ENCODE measurements at places on chromosomes 4 and X.

- DNase-seq: no peak
These were observed at the start of gene SEL1L3 for GRCh38 chr4:25862411-25863346. Gene SEL1L3 (minus strand): TSS chr4:25862988. CDS start chr4:25862836, 152 bp downstream.

DNA sequence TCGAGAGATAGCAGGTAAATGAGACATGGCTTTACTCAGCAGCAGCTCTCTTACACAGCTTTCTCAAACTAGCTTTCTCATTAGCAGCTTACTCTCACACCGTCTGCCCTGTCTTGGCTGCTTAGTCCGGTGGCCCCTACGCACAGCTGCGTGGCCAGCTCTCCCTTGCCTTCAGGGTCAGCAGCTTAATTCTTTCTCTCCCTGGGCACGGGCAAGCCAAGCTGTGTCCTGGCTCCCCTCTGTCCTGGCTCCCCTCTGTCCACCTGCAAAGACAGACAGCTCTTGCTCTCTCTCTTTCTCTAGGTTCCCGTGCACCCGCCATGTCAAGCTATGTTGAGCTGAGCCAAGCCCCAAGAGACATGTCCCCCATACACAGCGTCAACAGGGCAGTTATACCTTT lies 39.4 kb downstream of the ZNF185 start:
- no peak for DNase-seq

GRCh38 chr4:182235021-182235795 lies 8.0 kb upstream of the TENM3 start:
- peak; percentile 59 for DNase-seq

DNA sequence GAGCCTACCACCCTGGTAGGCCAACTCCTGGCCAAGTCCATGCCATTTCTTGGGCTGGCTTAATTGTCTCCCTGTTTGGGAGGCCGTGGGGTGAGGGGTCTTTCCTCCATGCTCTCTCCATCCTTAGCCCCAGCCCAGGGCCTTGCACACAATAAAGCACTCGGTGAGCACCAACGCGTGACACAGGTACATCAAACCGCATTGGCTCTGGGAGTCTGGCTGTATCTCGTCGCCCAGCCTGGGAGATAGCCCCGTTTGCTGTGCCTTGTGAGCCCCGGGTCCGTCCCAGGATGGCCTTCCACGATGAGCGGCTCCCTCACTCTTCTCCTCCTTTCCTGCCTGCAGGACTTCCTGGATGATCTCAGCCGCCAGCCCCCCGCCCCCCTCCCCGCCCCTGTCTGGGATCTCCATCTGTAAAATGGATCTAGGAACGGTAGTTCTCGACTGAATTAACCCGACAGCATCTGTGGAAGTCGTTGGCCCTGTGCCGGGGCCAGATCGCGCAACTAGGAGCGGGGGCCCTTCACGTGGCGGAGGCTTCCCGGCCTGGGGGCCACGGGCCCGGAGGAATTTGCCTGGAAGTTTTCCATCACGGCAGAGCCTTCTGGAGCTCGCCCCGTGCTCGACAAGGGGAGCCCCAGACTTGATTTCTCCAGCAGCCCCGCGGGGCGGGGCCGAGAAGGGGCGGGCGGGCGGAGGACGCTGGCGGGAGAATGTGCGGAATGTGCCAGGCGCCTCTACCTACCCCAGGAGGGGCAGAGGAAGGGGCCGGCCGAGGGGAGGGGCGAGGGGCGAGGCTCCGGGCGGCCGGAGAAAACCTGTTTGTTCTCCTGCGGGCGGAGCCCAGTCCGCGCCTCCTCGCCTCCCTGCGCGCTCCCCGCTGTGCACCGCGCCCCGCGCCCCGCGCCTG lies at the start of gene ZNF185:
ZNF185 (plus strand) TSS at position 846 of the 910 bp plus-strand sequence. CDS start 16,423 bp downstream, outside the sequence.
- no peak for DNase-seq

GRCh38 chr4:8844976-8845690 lies 26.5 kb downstream of the HMX1 start:
- DNase-seq: no peak

DNA sequence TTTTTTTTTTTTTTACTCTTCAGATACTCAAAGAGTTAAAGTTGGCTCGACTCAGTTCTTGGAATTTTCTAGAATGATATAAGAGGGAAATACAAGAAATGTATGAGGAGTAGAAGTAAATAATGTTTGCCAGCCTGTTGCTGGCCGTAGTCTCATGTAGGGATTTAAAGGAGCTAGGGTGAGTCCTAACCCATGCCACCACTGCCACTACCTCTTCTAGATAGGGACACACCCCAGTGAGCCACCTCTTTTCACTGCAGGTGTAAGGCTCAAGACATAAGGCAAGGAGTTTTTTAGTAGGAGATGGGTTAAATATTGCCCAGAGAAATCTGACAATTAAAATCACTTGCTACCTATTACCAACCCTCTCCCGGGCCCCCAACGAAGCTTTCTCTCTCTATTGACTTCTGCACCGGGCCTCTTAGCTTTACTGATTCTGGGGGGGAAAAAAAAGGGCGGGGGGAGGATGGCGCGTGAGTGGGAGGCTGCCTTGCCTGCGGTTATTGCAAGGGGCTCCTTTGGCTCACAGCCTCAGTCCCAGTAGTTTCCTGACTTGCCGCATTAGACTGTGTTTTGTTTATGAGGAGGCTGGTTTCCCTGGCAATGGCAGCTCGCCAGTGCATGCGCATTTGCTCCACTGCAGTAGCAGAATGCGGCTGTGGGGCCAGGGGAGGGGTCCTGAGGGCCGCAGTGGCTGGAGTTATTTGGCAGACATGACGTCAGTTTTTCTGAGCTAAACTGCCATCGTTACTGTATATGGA lies 3.0 kb downstream of the LINC00632 start:
- peak; percentile 34 for DNase-seq

DNA sequence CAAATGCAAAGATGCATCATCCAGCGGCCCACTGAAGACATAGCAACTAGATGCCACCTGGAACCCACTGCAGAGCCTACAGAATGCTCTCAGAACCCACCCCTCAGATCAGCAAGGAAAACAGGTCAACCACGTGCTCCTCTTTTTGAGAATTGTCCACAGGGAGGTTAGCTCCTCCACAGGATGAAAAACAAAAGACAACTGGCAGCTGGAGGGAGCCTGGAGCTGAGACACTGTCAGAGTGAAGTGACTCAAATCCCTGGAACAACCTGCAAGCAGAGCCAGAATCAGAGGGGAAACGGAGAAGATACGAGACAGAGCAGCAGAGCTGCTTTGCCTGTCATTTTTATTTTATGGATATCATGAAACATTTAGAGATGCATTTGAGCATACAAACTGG lies 277.6 kb downstream of the GASK1B start:
- DNase-seq: no peak

- peak; percentile 55 for DNase-seq
These were observed 51.3 kb upstream of the MAP3K15 start for GRCh38 chrX:19566359-19567222.

All from AG10803 (cell line).